Left colon (tissue), 2 donors: ENCODE measurements at places on chromosomes 7 and 10. TPM values are rescaled to one million over a fixed set of nuclear protein-coding genes. Genes with fewer than 3 reads are reported as not detected.

DNA sequence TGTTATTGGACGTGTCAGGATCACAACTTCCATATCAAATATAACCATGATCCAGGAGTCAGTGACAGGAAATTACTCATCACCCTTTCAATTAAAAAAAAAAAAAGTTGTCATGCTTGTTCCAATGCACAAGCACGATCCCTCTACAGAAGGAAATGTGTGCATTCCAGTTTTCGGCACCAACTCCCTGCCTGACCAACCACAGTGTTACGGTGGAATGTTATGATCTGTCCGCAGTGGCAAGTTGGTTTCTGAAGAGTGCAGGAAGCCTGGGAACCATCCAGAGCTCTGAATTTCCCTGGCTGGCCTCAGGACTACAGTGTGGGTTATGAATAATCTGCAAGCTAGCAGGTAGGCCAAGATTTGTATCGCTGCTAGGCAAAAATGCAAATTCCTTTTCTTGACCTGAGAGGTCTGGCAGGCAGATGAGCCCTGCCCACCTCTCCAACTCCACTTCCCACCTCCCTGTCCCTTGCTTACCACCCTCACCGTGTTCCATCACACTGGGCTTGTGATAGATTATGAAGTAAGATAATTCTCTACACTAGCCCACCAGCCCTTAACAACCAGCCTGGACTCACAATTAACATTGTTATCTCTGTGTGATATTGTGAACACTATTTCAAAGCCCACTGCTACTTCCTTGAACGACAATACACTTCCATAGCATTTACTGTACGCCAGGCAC, 20.4 kb downstream of the FRMPD2 start:
- DNase-seq: no peak

GRCh38 chr7:158110034-158110590, 477.5 kb downstream of the PTPRN2 start:
- no peak for DNase-seq

GRCh38 chr7:98994046-98994944, 116.0 kb downstream of the TRRAP start:
- DNase-seq: no peak

GRCh38 chr7:28179120-28180030, 1.2 kb downstream of the JAZF1 start:
- DNase-seq: peak; percentile 80

Gene SUN1
- total RNA-seq: 158 TPM

Gene TBC1D12
- 23.8 TPM for total RNA-seq

Gene TNRC18
- total RNA-seq: 94.1 TPM

GRCh38 chr10:8424555-8425211, 370.2 kb downstream of the GATA3 start:
- no peak for DNase-seq

Gene MKI67
- total RNA-seq: 10.8 TPM
